ENCODE measurements at places on chromosomes 7 and 10. TPM values are rescaled to one million over a fixed set of nuclear protein-coding genes. Genes with fewer than 3 reads are reported as not detected.

DNA sequence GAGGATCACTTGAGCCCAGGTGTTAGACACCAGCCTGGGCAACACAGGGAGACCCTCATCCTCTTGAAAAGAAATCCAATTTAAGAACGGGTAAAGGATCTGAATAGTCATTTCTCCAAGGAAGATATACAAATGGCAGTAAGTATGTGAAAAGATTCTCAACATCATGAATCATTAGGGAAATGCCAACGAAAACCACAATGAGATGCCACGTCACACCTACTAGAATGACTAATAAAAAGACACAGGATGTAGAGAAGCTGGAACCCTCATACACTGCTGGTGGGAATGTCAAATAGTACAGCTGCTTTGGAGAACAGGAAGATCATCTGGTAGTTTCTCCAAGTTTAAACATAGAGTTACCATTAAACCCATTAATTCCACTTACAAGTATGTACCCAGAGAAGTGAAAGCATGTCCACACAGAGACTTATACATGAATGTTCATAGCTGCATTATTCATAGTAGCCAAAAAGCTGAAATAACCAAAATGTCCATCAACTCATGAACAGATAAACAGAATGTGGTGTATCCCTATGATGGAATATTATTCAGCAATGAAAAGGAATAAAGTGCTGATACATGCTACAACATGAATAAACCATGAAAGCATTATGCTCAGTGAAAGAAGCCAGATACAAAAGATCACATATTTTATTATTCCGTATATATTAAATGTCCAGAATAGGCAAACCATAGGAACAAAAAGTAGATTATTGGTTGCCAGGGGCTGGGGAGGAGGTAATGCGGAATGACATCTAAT, 13.1 kb upstream of the ZMIZ2 start:
- DNase-seq = peak; percentile 96

Gene PTF1A
- total RNA-seq = not detected

Gene PNLIPRP2
- not detected for total RNA-seq

DNA sequence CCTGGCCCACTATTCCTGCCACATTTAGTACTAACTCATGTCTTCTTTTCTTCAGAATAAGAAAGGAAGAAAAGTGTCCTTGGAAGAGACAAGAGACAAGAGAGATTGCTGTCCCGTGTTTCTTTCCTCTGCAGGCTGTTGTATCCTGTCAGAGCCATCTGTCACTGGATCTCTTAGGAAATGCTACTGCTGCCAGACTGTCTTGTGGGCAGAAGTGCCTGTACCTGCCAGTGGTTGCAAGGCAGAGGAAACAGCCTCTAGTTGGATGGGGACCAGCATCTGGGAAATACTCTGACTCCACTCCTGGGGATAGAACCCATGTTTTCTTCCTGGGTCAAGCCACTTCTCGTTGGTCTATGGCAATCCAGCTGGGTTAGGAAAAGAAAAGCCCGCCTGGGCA, 16.7 kb upstream of the MAP3K8 start:
- no peak for DNase-seq

- peak; percentile 55 for DNase-seq
These were observed 48.7 kb upstream of the PPP1R3C start for GRCh38 chr10:91681361-91682276.

DNA sequence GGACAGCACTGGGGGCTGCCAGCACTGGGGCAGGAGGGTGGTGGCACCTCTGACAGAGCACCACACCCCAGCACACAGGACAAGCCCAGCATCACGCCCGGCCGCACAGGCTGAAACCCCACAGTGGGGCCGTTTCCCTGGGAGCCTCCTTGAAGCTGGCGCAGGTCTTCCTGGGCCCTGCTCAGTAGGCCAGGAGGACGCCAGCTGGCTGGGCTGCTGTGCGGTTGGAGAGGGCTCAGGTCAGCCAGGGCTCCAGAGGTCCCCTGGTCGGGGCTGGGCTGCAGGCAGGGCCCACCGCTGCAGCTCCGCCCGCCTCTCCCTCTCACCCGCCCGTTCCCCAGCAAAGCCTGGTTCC, 137.3 kb downstream of the TCERG1L start:
- DNase-seq = no peak

- peak; percentile 41 for DNase-seq
These were observed 5.6 kb upstream of the ZNF518A start for GRCh38 chr10:96124230-96125141.

DNA sequence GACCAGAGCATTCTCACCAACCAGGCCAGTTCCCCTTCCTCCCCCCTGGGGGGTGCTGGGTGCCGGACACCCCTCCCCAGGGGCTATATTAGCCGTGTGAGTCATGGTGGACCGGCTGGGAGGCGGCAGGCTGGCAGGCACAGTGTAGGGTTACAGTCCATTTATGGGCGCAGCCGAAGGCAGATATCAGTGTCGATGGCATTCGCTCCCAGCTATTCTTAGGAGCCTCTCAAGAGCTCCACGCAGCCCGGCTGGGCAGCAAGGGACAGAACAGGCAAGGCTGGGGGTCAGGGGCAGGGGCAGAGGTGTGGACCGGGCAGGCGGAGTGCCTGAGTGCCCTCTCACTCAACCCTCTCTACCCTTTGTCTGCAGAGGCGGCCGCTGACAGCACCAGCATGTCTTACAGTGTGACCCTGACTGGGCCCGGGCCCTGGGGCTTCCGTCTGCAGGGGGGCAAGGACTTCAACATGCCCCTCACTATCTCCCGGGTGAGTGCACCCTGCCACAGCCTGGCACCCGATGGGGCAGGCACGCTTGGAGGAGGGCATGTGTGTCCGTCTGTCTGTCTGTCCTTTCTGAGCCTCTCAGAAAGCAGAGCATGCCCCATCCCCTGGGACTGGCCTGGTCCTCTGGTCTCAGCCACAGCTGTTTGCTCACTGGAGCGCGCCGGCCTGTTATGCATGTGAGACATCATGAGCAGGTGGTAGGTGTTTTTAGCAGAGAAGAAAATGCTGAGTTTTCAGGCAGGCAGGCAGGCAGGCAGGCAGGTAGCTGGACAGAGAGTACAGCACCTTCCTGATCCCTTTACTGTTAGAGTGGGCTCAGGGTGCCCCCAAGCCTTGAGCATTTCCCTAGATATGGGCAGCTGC, at the start of gene LDB3:
LDB3 (plus strand) TSS at position 215 of the 869 bp plus-strand sequence; CDS start at position 396, 181 bp downstream.
- no peak for DNase-seq

- DNase-seq = no peak
These were observed 51.6 kb downstream of the SEM1 start for GRCh38 chr7:96658022-96658412.

DNA sequence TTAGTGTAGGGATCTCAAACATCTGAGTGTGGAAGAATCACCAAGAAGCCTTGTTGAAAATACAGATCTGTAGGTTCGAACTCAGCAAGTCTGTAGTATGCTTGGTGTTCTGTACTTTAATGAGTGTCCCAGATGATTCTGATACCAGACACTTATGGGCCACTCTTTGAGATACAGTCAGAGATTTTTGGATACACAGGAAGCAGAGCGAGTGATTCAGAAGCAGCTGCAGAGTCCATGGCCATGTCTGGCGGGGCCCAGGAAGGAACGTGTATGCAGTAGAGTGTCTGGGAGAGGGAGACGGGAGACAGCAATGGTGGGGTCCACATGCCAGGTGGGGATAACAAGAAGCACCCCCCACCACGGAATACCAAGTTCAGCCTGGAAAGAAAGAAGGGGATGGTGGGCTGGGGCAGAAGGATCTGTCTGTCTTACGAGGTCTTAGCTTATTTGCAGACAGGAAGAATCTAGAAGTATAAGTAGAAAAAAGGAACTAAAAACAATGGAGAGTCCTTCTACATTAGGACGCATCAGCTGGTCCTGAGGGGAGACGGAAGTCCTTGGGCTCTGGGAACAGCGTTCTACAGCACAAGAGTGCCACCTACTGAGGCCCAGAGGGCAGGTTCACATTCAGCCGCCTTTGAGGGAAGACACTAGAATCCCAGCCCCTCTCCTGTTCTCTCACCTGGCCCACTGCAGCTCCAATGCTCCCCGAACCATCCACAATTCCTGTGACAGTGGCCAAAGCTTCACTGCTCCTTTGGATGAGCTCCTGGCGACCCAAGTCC, 55.4 kb downstream of the SLC37A3 start:
- peak; percentile 26 for DNase-seq

Gene IFIT3
- 10.9 TPM for total RNA-seq

DNA sequence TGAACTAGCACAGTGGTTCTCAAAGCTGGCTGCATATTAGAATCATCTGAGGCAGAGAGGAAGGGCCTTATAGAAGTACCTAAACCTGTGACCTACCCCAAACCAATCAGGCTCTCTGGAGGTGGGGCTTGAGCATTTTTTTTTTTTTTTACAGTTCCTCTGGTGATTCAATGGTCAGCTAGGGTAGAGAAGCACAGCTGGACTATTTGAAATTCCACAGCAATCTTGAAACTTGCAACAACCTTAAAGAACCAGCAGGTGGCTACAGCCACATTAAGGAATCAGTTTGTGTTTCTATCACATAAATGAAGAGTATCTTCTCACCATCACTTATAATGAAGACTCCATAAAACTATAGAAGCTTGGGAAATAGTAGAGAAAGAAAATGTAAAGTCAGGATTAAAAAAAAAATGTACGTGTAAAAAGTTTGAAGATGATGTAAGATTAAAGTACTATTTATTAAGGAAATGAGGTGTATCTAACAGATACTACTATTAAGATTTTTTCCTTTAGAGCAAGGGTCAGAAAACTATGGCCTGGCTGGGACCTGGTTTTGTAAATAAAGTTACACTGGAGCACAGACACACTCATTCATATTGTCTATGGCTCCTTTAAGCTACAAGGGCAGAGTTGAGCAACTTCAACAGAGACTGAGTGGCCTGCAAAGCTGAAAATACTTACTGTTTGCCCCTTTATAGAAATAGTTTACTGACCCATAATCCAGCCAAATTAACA, 3.8 kb downstream of the RTKN2 start:
- DNase-seq = peak; percentile 87

DNA sequence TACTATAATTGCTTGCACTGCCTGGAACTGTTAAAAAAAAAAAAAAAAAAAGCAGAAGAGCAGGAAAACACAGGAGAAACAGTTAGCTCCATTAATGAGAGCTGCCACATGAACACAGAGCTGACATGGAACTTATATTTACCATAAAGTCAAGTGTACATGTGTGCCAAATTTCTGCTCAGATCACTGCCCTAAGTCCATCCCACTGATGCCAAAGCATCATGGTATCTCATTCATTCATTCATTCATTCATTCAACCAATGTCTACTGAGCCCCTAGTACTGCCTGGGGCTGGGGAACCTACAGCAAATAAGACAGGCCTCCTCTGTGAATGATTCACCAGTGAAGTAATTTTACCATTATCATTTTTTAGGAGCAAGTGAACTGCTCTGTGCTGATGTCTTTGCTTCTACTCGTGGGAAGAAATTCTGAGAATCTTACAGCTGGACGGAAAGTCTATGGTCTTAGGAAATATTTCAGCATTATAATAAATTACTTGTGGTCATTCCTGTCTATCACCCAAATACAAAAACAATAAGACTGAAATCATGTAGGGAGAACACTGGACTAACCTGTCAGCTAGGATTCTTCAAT, 58.8 kb upstream of the ABLIM1 start:
- DNase-seq = no peak

Gene GBX1
- total RNA-seq = not detected

GRCh38 chr10:71520042-71520441, 123.3 kb downstream of the CDH23 start:
- DNase-seq = no peak

Gene HTR7
- 1.2 TPM for total RNA-seq

- DNase-seq = no peak
These were observed 6.5 kb downstream of the SNX8 start for GRCh38 chr7:2307690-2308107.

GRCh38 chr10:21238044-21238443, 287.4 kb downstream of the SKIDA1 start:
- DNase-seq = no peak

DNA sequence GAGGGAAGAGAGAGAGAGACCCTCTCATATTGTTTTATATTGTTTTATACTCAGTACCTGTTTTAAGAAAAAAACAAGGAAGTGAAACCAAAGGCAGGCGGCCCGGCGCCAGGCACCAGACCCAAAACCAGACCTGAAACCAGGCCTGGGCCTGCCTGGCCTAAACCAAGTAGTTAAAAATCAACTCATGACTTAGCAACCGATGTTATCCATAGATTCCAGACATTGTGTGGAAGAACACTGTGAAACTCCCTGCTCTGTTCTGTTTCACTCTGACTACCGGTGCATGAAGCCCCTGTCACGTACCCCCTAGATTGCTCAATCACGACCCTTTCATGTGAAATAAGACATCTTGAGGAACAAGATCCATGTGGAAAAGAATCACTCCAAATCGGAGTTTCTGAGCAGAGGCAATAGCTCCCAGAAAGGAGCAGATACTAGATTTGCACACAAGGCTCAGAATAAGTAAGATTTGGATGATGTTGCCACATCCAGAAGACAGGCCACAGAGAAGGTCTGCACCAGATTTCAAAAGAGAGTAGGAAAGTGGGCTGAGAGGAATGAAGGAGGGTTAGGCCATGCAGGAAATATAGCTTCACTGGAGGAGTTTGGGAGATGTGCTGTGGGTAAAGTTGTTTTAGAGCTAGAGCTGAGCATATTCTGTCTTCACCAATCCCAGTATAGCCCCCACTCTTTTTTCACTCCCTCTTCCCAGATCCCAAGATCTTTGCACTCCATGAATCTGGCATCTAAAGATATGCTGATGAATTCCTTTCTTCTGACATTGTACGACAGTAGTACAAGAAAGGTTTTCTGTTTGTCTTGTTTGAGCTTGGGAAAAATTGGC, 8.8 kb upstream of the ZNF248 start:
- DNase-seq = no peak

GRCh38 chr7:105010504-105011130, 3.4 kb upstream of the KMT2E start:
- peak; percentile 40 for DNase-seq

DNA sequence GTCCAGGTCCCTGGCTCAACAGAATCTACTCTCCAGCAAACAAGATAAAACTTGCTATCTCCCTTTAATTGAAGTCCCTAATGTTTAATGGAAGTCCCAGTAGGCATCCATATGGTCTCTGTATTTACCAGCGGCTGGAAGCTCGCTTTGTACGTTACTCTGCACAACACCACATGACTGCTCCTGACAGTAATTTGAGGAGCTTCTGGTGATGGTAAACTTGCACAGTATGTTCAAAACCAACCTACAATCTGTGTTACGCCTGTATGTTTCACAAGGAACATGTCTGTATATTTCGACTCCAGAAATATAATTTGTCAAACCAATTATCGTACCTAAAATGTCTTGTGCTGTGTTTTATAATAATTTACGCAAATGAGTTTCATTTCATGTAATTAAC, 4.4 kb upstream of the TECPR1 start:
- DNase-seq = no peak

DNA sequence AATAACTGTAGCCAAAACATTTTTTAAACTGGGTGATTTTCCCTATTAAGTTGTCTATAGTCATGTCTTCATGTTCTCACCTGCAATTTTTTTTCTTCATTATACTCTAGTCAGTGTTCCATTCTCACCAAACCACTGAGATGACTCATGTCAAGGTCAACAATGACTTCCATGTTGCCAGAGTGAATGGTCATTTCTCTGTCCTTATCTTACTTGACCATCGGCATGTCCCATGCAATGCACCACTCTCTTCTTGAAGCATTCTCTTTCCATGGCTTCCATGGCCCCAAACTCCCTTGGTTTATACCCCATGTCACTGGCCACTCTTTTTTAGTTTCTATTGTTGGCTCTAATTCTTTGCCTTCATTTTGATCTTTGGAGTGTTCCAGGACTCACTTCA, 173.9 kb downstream of the PPP1R17 start:
- no peak for DNase-seq

- DNase-seq = peak; percentile 42
These were observed 203.0 kb downstream of the CCSER2 start for GRCh38 chr10:84531396-84531795.

Measured in GM23248 (cell line).